ENCODE measurements at places on chromosomes 1 and 21.

GRCh38 chr1:218557731-218558130, 212.6 kb downstream of the TGFB2 start:
- peak; percentile 44 for DNase-seq

- DNase-seq = no peak
These were observed 35.6 kb upstream of the PUM1 start for GRCh38 chr1:31101147-31101502.

DNA sequence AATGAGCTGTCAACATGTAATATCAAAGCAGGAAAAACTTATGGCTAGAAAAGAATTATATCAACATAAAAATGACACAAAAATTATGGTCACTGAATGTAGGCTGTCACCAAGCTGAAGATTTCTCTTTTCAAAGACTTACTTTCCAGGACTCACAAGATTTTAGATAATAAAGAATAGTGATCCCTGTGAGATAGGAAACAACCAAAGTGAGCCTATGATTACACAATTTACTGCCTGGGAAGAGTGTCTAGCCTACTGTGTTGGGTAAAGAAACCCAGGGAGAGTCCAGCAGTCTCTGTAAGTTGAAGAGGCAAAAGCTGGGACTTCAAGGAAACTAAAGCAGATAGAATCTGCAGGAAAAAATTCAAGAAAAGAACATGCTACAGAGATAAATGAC, 20.2 kb upstream of the RGS1 start:
- no peak for DNase-seq

- DNase-seq = no peak
These were observed 4.4 kb downstream of the CITED4 start for GRCh38 chr1:40857737-40858136.

GRCh38 chr1:76038287-76039004, 36.1 kb upstream of the ST6GALNAC3 start:
- DNase-seq = peak; percentile 26

GRCh38 chr21:20272791-20273362, 725.3 kb upstream of the NCAM2 start:
- DNase-seq = no peak

GRCh38 chr1:218436997-218437396, 91.9 kb downstream of the TGFB2 start:
- DNase-seq = no peak

- no peak for DNase-seq
These were observed 28.8 kb downstream of the BTG3 start for GRCh38 chr21:17583898-17584297.

DNA sequence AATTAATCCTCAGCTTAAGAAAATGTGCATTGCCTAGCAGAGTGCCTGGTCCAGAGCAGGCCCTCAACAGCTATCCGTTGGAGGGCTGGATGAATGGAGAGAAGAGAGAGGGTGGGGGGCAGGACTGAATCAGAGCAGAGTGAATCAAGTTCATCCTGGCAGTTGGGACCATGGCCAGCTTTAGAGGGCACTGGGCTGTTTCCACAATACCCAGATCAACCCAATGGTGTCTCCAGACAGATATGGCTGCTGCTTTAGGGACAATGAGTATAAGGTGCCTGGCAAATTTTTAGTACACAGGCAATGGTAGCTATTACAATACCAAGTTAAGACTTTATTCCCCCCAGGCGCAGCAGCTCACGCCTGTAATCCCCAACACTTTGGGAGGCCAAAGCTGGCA, 17.1 kb downstream of the EMC1 start:
- no peak for DNase-seq

DNA sequence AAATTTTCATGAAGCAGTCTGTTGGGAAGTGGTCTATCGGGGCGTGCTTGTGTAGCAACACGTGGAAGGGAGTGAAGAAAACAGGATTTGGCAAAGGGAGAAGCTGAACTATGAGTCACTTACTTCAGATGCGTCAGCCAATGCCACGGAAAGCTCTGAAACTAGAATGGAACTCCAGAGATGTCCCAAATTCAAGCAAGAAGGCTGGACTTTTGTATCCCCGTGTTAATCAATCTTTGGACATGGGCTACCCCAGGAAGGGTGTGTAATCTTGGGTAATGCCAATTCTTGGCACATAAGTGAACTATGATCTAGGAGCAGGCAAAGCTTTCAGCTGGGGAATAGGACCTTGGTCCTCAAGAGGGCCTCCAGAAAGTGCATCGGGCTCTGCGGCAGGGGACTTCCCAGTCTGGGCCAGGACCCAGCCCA, 102.6 kb downstream of the ADSS2 start:
- no peak for DNase-seq

DNA sequence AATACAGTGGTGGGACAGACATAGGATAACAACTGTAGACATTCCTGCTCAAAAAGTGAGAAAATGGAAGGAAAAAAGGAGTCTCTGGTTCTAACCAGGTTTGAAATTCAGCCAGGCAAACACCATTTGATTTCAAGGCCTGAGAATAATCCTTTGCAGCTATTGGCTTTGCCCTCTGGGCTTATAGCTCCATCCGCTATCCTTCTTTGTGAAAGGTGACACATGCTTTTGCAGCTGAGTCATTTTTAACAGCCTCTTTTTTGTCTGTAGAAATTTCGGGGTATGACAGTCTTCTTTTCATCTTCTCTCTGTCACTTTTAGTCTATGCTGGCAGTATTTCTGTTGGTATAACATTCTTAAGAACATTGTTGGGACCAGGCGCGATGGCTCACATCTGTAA, 16.2 kb downstream of the SDHC start:
- no peak for DNase-seq

DNA sequence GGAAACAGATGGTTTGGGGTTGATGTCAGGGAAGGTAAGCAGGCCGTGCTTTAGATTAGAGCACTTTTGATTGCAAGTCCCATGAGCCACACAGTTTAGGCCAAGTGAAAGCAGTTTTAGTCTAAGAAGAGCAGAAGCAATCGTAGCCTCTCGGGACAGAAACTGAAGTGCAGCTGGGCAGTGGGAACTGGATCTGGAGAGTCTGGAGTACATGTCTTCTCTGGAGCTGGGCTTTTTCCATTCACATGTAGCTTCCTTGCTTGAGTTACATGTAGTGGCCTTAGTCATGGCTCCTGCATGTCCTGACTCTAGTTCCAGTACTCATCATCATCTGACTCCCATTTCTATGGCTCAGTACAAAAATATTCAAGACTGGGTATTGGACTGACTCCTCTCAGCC, 16.7 kb downstream of the CAMTA1 start:
- DNase-seq = no peak

DNA sequence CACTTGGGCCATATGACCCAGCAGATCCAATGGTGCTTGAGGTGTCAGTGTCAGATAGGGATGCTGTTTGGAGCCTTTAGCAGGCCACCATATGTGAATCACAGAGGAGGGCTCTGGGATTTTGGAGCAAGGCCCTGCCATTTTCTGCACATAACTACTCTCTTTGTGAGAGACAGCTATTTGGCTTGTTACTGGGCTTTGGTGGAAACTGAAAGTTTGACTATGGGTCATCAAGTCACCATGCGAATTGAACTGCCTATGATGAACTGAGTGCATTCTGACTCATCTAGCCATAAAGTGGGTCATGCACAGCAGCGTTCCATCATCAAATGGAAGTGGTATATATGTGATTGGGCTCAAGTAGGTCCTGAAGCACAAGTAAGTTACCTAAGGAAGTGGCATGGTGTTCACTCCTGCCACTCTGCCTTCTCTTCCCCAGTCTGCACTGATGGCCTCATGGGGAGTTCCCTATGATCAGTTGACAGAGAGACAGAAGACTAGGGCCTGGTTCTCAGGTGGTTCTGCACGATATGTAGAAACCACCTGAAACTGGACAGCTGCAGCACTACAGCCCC, 447.3 kb downstream of the AGBL4 start:
- DNase-seq = no peak

- DNase-seq = no peak
These were observed 68.6 kb downstream of the NOS1AP start for GRCh38 chr1:162138112-162138511.

- DNase-seq = no peak
These were observed 2.9 kb upstream of the CLIC4 start for GRCh38 chr1:24742090-24742938.

DNA sequence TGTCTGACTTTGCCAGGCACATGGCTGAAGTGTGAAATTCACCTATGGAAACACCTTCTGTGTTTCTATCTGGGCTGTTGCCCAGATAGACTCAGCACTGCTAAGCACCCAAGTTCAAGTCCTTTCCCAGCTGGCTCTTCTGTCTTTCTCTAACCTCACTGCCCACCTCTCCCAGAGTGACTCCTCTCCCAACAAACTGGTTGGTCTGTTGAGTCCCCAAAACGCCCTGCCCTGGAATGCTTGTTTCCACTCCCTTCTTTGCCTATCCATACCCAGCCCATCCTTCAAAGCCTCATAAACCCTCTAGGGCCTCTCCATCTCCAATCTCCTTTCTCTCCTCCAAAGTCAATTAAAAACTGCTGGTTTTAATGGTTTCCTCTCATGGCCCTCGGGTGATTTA, 15.6 kb downstream of the PLXNA2 start:
- DNase-seq = no peak

DNA sequence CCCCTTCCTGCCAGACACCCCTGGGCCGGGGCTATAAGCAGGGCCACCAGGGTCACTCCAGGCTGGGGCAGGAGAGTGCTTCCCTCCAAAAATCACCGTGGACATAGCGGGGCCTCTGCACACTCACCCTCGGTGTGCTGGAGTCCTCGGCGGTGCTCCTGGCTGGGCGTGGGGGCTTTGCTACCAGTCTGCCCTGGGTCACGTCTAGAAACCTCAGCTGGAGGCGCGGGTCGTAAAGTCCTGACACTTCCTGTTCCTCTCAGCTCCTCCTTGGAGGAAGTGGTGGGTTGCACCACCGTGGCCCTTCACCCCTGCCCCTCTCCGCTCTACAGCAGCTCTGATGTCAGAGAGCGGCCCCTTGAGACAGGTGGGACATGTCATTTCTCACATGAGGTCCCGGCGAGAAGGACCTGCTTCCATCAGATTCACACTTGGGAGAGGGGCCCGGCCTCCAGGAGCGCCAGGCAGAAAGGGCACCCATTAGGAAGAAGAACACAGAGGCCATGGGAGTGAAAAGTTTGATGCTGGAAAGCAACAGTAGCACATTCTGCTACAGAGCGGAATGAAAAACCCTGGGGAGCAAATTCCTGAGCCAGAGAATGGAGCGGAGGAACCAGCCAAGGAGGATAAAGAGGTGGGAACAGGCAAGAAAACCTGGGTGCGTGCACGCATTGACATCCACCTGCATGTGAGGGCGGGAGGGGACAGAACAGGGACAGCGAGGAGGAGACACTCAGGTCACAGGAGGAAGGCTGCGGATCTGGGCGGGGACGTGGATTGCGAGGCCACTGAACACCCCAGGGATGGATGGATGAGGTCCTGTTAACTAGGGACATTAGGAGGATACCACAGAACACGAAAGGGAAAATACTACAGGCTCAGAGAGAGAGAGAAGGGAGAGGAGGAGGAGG, at the start of gene ITGB2:
Gene ITGB2 (minus strand): TSS at position 206 of the 911 bp plus-strand sequence. CDS start 10,117 bp downstream, outside the sequence.
- no peak for DNase-seq

- no peak for DNase-seq
These were observed 65.9 kb downstream of the LAMC1 start for GRCh38 chr1:183089025-183089639.

All from left kidney (tissue), 8 donors.